ENCODE measurements at places on chromosomes 13 and 19.

GRCh38 chr13:47673009-47673850 lies 327.8 kb downstream of the SUCLA2 start:
- DNase-seq, result no peak

DNA sequence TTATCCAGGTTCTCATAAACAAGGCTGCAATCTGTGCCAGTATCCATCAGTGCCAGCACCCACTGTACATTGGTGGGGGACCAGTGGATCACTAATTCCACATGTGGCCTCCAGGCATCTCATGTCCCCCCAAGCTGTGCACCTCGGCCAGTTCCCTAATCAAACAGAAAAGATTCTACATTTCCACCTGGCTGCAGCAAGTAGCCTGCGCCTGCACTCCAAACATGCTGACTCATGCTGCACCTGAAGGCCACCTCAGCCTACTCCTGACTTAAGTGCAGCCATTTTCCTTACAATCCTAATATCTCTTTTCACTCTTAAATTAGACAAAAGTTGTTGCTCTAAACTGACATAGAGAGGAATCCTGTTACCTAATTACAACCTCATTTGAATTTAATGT lies 729.4 kb upstream of the MIR17HG start:
- no peak for DNase-seq

GRCh38 chr19:19059837-19060611 lies 3.8 kb upstream of the SLC25A42 start:
- no peak for DNase-seq

DNA sequence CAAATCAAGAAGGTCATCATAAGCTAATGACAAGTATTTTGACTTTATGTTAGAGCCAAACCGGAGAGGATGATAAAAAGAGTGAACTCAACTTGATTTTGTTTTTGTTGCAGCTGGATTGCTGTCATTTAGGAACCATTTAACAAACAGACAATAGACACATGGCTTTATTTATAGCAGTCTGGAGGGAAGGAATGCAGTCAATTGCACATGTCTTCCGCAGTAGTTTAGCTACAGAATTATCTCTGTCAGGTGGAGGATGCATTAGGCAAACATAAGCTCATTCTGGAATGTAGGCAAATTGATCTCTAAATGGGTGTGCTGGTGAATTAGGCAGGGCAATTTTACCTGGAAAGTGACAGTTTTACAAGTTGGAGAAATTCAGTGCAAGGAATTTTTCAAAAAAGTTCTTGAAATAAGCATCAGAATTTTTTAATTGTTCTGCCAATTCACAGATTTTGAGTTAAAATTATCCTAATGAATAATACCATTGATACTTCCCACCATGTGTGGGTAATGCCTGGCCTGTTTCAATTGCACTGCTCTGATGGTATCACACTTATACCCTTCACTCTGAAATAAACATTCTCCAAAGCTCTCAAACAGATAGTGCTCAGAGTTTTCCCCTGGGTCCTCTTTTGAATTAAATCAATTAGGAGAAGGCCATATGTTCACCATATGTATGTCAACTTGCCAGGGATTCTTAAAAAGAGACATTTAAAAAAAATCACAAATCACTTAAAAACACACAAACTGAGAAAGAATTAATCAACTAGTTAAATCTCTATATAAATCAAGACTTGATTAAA lies 318.3 kb downstream of the NDFIP2 start:
- no peak for DNase-seq

DNA sequence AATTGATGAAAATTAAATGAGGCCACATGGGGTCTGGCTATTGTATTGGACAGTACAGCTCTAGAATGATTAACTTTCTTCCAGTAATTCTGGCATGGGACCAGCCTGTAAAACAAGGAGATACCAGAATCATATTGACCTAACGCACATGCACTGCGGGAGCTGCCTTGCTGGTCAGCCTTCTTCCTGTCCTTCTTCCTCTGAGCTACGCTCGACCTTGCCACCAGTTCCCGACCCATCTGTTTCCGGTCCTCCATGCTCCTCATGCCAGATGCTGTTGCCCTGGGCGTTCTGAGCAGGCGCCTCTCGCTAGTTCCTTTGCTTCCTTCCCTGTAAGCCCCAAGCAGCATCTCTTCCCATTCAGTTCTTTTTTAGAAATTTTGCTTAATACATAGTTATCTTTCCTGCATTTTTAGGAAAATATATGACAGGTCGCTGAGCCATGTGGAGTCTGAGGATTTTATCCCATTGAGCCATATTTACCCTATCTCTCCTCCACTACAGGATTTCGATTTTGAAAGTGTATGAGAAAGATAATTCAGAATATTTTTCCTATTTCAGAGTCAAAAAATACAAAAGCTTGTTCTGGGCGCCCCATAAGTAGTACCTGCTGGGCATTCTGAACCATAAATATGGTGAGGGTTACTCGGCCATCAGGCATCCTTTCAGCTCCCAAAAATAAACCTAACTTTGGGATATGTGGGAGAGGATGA lies 38.6 kb downstream of the TNFRSF19 start:
- DNase-seq, result no peak

DNA sequence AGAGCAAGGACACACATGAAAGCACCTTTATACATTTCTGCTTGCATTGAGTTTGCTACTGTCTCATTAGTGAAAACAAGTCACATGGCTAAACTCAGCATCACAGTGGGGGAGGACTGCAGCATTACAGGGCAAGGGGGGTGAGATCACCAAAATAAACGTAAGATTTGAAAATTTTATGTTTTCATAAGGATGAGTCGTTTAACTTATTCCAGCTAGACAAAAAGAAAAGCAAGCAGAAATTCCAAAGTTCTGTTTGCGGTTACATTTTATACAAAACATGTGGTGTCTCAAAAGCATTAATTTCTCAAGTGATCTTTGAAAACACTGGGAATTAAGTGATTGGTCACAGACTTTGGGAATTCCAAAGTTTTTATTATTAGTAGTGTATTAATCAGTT lies 261.4 kb upstream of the RXFP2 start:
- DNase-seq, result no peak

GRCh38 chr19:41801792-41802211 lies 5.4 kb downstream of the CEACAM3 start:
- no peak for DNase-seq
